Epithelial cell of prostate (primary cell): ENCODE measurements at places on chromosomes 16 and 17.

DNA sequence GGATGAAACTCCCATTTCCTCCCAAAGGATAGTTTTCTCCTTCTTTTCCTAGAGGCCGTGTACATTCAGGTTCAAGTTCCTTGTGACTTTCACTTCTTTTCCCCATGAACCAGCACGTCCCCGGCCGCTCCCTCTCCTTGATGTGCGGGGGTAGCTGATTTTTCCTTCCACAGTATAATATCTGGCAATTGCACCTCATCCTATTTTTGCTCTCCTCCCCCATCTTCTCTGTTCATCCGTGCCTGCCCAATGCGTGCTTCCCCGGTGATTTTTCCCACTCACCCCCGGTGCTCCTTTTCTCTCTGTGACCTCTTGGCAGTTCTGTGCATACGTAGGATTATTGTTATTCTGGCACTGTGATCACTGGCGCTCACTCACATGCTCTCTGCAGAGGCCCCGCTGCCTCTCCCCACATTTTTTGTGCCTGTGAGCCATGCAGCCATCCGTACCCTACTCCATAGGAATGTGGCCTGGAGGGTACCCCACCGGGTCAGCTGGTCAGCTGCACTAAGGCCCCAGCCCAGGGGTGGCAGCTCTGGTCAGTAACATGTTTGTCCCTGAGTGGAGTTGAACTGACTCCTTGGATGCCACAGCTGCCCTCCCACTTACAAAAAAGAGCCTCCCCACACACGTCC lies 100.0 kb downstream of the NTN1 start:
- DNase-seq, result no peak

- DNase-seq, result no peak
Measured at GRCh38 chr17:50346313-50347116, 589 bp downstream of the XYLT2 start.

DNA sequence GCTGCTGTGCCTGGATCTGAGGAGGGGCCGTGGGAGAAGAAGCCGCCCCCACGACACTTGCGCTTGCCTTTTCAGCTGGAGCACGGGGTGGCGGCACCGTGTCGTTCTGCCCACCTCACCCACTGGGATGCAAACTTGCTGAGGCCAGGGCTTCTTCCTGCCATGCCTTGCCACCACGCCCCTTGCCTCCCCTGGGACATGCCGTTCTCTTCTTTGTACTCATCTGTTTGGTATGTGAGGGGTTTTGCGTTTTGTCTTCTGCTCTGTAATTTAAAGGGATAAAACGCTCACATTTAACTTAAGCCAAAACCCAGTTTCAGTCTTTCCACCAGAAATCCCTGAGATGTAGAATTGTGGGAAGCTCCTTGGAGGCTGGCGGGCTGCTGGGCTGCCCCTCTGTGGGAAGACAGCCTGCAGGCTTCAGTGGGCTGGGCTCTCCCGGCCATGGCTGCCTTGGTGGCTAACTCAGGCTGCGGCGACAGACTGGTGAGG lies 180.2 kb downstream of the RPTOR start:
- no peak for DNase-seq

DNA sequence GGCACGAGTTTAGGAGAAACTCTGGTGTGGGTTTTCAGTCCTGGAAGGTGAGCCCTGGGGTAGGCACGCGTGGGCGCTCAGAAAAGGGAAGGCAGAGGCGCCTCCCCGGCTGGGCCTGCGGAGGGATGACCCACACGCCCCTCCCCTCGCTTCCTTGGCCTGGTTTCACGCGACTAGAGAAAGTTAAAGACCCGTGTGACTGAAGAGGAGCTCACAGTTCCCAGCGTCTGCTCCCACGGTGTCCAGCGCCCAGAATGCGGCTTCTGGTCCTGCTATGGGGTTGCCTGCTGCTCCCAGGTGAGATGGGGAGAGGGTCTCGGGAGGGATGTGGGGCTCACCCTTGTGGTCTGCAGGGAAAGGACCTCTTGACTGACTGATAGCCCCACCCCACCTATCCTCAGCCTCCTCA lies at the start of gene CD300LG:
CD300LG (plus strand) TSS at position 214 of the 409 bp plus-strand sequence; CDS start at position 255, 41 bp downstream.
- no peak for DNase-seq

DNA sequence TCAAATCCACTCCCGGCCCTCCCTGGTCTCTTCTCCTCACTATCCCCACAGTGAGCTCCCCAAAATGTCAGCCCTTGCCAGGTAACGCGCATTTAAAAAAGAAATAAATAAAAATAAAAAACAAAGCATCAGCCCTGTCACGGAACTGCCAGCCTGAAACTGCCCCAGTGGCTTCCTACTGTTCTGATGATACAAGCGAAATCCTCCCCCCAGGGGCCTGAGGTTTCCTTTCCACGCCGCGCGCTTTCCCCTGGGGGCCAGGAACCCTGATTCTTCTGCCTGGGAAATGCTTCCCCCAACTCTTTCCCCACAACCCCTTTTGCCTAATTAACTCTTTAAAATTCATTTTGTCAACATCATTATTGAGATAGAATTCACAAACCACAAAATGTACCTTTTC lies 12.2 kb upstream of the RPH3AL start:
- DNase-seq, result no peak

- no peak for DNase-seq
Measured at GRCh38 chr17:49277638-49278037, 47.1 kb upstream of the PHOSPHO1 start.

DNA sequence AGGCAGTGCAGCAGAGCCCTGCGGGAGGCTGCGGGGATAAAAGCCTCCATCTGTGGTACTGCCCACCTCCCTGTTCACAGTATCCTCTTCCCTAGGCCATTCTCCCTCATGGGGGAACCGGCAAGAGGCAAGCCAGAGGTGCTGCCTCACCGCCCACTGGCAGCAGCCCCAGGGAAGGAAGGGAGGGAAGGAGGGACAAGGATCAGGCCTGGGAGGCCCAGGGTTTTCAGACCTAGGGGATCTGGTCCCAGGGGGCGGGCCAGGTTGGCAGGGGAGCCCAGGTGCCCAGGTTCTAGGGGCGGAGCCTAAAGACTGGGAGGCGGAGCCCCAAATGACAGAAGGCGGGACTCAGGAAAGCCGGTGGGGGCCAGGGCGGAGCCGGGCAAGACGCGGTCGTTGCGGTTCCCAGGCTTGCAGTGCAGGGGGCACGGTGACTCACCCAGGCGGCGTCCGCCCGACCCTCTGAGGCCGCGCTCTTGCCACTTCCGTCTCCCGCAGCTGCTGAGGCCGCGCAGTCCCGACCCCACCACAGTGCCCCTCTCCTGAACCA lies 3.0 kb upstream of the MTMR4 start:
- no peak for DNase-seq
